ENCODE measurements at places on chromosomes 2 and 18. TPM values are rescaled to one million over a fixed set of nuclear protein-coding genes. Genes with fewer than 3 reads are reported as not detected.

Gene PLGLB2
- 2.0 TPM for total RNA-seq

Gene HDHD2
- total RNA-seq = 19.0 TPM

Gene AKAIN1
- not detected for total RNA-seq

Gene TUBB6
- not detected for total RNA-seq

Gene SOX11
- 14.8 TPM for total RNA-seq

Gene CDH19
- total RNA-seq = not detected

Gene MAP4K3
- total RNA-seq = 19.1 TPM

Gene FTCDNL1
- total RNA-seq = 0.40 TPM

Gene ANKRD30B
- not detected for total RNA-seq

Gene FBXO48
- 8.5 TPM for total RNA-seq

- no peak for DNase-seq
Measured at GRCh38 chr2:70978341-70979179, at the start of gene ANKRD53. ANKRD53 (plus strand) TSS chr2:70978630; CDS start chr2:70978646, 16 bp downstream.

- no peak for DNase-seq
Measured at GRCh38 chr2:21627938-21628337, 504.2 kb downstream of the TDRD15 start.

DNA sequence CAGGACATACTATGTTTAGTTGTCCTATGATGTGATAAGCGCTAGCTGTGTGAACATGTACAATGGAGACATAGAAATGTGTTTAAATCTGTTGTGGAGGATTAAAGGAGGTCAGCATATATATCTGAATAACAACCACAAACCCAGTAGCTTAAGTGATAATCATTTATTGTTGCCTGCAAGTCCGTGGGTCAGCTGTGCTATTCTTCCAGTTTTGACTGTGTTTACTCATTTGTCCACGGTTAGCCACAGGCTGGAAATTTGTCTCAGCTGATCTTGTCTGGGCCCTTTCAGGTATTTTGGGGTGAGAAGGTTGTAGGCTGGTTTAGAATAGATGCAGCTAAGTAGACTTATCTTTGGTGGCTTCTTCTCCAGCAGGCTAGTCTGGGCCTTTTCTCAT lies 110.4 kb downstream of the PARD3B start:
- DNase-seq = no peak

GRCh38 chr18:23732439-23732838 lies 43.2 kb downstream of the LAMA3 start:
- DNase-seq = no peak

- no peak for DNase-seq
Measured at GRCh38 chr2:215579809-215580208, 143.9 kb upstream of the FN1 start.

DNA sequence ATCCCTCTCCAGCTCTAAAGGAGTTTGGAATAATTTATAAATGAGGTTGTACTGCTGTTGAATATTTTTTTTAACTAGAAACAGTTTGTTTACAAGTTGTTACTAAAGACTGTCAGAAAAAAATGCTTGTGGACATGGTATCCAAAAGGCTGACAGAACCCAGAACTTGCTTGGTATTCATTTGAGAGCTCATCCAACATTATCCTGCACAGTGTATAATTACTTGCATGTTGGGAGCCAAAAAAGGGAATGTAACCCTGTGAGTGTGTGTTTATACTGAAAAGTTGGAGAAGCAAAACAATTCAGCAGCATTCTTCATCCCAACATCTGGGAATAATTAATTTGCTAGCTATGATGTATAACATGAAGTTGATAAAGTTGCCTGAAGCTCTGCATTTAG lies 42.1 kb upstream of the EHBP1 start:
- DNase-seq = no peak

DNA sequence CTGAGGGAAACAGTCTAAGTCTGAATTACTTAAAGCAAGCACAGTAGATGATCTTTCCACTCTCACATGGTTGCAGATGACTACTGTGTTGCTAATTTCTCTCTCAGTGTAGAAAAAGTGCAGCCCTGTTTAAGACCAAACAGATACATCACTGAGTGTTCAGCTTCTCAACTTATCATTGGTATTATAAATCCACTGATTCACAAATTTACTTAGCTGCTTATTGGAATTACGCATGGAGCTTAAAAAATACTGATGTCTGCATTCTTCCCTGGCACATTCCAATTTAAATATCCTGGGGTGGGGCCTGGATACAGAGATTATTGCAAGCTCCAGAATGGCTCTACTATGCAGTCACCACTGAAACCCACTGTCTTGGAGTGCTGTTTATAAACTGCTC lies 411.2 kb downstream of the RND3 start:
- DNase-seq = no peak

GRCh38 chr2:121670181-121670580 lies 20.9 kb upstream of the CLASP1 start:
- no peak for DNase-seq

- no peak for DNase-seq
Measured at GRCh38 chr18:9189491-9189890, 52.9 kb downstream of the ANKRD12 start.

GRCh38 chr2:36530178-36530982 lies 67.6 kb downstream of the FEZ2 start:
- no peak for DNase-seq

GRCh38 chr18:72086421-72086820 lies 457.7 kb downstream of the CBLN2 start:
- DNase-seq = peak; percentile 31

DNA sequence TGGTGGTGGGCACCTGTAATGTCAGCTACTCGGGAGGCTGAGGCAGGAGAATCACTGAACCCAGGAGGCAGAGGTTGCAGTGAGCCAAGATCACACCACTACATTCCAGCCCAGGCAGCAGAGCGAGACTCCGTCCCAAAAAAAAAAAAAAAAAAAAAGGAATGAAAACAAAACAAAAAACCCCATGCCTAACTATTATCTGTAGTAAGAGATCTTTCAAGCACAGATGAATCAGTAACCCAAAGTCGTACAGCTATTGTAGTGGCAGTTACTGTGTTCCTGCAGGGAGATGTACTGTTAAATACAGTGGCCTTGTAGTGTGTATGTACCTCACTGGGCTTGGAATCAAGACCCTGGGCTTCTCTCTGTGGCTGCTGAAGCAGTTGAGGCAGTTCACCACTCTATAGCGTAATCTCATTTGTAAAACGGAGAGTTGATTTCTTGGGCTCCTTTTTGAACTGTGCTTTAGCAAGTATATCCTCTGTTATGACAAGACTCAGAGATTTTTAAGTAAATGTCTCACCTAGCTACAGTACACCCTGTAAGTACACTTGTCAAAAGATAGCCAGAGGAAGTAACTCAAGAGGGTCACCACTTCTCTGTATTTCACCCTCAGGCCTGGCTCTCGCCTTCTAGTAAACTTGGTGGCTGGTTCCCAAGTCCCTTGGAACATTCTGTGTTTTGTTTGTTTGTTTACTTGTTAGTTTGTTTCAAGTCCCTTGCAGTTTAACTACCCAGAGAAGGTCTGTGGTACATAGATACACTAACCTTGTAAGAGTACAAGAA lies 109.6 kb upstream of the FOSL2 start:
- DNase-seq = no peak

GRCh38 chr2:40102447-40102846 lies 323.4 kb upstream of the THUMPD2 start:
- peak; percentile 41 for DNase-seq

DNA sequence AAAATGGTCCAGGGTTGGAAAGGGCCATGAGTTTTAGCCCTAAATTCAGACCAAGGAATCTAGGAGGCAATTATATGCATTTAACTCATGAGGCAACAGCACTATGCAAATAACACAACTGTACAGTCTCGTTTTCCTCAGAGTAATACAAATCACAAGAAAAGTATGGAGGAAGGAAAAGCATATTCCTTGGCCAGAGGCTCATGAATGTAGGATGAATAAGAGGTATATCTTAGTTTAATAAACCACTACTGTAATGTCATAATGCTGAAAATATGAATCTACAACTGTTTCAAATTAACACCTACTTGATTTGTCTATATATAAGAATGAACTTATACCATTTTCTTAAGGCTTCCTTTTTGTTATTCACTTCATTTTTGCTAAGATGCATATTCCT lies 252.5 kb upstream of the TANK start:
- DNase-seq = no peak

GRCh38 chr2:147049957-147050356 lies 794.9 kb upstream of the ACVR2A start:
- DNase-seq = no peak

DNA sequence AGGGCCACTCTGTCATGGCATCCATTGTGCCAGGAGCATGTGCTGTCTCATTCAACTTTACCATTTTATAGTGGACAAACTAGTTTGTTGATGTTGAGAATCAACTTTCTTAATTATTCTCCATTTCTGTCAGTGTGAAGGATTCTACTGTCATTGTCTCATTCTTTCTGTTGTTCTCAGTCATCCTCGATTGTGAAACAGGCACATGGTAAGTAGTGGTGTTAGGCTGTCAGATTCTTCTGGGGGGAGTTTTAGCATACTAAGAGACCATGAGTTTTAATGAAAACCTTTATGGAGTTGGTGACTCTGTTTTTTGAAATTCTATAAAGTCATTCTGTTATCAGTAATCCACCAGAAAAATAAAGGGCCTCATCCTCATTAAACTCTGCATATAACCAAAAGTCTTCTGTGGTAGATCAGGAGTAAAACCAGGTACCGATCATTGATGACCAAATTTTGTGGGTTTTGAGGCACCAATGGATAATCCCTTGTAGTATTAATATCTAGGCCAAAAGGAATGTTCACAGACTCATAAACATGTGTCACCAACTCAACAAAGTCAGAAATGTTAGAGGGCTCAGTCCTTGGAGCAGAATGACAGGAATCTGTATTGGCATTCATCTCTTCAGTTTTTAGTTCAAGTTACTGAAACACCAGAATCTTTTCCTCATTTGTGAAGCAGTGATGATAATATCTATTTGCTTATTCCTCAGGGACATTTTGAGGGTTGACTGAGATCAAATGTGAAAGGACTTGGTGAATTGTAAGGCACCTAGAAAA lies 73.2 kb downstream of the CERS6 start:
- DNase-seq = no peak

GRCh38 chr18:3427944-3428343 lies 22.0 kb upstream of the TGIF1 start:
- no peak for DNase-seq

DNA sequence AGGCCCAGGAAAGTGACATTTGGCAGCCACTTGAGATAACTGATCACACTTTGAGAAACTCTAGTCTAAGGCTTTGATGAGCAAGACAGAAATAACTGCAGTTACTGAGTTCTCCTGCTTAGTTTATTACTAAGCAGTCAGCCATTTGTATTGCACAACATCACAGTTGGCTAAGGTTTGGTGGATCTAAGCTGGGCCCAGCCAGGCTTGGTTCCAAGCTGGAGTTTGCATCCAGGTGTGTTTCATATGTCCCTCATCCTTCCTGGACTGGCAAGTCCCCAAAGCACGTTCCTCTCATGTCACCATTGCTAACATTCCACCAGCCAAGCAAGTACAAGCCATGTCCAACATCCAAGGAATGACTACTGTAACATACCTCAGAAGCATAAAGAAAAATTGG lies 71.3 kb upstream of the ZNF532 start:
- DNase-seq = no peak

GRCh38 chr2:240591784-240592183 lies 5.2 kb downstream of the CAPN10 start:
- no peak for DNase-seq

DNA sequence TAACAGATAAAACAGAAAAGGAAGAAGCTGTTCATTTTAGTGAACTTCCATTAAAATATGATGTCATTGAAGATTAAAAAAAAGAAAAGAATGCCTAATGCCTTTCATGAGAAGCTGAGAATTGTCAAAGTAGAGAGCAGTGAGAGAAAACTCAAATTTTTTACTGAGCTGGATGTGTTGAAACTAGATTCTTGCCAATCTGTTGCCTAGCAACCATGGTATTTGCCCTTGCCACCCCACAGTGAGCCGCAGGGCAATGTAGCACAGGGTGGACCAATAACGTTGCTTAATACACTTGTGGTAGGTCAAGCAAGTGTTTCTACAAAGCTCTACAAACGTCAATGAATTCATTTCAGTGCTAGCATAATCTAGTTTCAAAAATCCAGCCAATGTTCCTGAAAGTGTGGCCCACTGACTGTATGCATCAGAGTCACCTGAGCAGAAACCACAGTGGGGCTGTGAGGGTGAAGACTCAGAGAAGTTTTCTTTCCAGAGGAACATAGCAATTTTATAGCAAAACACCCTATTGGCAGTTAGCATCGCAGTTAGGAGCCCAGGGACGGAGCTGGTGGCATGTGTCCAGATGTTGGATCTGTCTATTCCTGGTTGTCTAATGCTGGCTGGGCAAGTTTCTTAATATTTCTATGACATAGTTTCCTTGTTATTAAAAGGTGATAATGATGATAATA lies 132.2 kb downstream of the DOCK10 start:
- DNase-seq = no peak

DNA sequence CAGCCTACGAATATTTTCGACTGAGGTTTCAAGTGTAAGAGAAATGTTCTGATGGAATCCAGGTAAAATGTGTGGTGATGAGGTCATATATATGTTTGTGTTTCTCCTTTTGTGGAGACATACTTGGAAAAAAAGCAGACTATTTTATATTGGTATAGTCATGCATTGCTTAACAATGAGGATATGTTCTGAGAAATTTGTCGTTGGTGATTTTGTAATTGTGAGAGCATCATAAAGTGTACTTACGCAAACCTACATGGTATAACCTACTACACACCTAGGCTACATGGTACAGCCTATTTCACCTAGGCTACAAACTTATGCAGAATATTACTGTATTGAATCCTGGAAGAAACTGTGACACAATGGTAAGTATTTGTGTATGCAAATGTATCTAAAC lies 1849.9 kb upstream of the CELF4 start:
- no peak for DNase-seq

DNA sequence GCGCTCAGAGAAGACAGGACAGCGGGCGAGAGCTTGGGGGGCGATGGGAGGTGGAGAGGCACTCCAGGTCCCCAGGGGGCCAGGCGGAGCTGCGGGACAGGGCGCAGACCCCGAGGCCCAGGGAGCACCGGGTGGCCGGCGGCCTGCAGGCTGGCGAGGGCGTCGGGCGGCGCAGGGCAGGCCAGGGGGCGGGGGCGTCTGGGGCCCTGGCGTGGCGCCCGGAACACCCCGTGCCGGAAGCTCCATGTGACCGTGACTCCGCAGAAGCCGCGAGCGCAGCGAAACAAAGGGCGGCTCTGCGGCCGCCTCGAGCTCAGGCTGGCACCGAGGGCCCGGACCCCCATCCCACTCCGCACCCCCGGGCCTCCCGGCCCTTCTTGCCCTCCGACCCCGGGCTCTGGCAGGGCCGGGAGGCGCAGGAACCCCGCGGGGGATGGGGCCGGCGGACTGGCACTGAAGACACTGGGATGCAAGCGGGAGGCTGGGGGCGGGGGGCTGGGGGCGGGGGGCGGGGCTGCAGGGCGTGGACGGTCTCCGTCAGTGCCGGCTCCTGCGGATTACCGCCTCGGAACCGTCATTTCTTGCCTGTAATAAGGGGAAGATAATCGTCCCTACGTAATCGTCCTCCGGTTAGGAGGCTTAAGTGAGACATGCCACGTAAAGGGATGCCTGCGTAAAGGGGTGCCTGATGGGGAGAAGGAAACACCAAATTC lies 19.1 kb downstream of the SH2D6 start:
- DNase-seq = peak; percentile 77
